LoVo (cell line): ENCODE measurements at places on chromosomes 3 and 15.

GRCh38 chr3:18282507-18282906, 142.6 kb downstream of the SATB1 start:
- DNase-seq: no peak

GRCh38 chr3:46127503-46127902, 80.6 kb downstream of the CCR1 start:
- no peak for DNase-seq

DNA sequence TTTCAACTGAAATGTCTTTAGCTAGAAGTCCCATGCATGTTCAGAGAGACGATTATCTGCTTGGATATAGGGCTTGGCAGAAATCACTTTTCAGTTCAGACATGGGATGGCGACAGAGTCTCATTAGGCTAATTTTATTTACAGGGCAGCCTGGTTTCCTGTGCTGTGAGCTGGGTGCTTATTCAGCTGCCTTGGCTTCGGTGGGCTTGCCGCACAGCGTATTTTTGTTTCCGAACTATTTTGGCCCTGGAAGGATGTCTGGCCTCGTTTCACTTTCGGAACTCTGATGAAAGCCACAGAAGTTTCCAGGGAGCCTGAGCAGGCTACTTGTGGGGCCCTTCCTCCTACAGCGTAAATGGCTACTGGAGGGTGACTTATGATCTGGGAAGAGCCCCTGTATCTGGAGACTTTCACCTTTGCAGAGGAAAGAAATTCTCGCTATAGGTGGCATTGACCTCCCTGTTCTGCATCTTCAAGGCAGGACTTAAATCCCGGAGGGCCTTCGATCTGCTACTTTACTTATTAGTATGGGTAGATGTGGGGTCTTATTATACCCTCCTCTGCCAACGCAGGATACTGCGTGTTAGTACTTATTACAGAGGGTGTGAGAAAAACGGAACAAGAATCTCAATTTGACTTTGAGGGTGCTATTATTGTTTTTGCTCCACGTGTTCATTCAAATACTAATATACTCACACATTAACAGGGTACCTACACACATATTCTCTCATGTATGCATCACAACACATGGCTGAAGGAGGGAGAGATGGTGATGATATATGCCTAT, 364.0 kb upstream of the RBMS3 start:
- DNase-seq: no peak

DNA sequence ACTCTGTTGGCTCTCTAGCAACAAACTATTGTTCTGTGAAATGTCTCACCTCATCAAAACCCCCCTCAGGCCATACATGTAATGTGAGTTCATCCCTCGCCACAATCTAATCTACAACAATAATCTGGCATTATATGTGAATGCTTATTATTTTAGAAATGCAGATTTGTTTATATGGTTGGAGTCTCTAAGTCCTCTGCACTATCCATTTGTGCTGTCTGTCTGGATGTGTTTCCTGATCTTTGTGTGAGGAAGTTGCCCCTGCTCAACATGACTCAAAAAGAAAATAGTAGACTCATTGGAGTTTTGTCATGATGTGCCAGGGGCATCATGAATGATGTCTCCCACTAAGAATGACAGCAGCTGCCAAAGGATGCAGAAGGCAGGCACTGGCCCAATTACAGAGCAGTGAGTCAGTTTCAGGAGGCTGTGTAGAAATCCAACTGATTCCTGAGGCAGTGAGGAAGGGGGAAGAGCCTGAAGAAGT, 161.6 kb upstream of the PDZRN3 start:
- no peak for DNase-seq

DNA sequence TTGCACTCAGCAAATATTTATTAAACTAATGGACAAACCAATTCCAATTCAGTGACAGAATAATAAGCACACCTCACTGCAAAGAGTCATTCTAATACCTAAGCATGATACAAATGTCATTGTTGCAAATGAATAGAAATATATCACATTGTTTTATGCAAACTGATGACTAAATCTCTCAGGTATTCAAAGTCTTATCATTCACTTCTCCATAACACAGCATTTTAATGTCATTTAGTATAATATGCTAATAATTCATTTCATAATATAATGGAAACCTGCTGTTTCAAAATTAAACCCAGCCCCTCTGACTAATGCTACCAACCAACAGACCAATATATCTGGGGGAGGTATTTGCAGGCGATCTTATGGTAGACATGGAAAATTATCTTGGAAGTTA, 71.8 kb downstream of the FGF7 start:
- no peak for DNase-seq

- no peak for DNase-seq
These were observed 49.8 kb downstream of the KCNMB2 start for GRCh38 chr3:178586076-178586475.

DNA sequence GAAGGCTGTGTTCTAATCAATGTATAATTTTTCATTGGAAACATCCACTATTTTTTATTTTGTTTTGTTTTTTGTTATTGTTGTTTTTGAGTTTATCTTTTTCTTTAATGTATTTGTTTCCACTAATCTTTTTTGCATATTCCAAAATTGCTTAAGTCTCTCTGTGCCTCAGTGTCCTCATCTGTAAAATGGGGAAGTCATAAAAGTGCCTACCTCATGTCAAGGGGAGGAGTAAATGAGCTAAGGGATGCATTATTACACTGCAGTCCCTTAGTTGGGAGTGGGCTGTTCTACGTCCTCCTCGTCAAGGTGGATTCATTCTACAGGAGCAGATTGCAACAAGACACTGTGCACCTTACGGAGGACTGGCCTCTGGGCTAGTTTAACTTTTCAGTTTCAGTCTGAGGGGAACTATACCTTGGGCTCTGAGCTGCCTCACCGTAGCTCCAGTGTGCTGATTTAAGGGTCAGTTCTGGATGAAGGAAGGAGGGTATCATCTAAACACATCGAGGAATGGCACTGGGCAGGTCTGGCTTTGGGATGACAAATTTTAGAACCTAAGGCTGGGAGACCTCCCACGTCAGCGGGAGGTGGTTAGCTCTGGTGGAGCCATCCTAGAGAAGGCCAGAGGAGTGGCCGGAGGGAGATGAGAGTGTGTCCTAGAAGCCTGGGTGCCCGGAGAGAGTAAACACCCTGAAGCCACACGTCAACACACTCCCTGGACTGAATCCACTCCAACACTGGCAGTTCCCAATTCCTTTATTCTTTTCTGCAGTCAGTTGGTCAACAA, 5.1 kb upstream of the SRP14 start:
- DNase-seq: no peak

DNA sequence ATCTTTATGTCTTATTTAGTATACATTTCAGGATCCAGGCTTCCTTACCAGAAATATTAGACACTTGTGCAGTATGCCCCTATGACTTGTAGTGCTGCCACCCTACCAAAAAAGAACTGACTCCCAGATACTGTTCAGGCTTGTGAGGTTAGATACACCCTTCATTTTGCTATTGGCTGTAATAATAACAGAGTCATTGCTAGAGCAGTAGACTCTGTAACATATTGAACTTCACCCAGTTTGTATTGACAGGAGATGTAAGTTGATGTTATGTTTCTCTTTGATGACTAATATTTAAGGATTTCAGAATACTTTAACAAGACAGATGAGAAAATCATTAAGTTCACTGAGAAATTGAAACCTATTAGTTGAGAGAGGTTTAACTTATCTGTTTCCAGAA, 32.9 kb downstream of the RNF111 start:
- no peak for DNase-seq
